Stimulated activated CD8-positive, alpha-beta memory T cell treated with anti-CD3 and anti-CD28 coated beads, Interleukin-15, amount 100 ng/mL, for 4 hours (primary cell): ENCODE measurements at places on chromosomes 12 and 14.

DNA sequence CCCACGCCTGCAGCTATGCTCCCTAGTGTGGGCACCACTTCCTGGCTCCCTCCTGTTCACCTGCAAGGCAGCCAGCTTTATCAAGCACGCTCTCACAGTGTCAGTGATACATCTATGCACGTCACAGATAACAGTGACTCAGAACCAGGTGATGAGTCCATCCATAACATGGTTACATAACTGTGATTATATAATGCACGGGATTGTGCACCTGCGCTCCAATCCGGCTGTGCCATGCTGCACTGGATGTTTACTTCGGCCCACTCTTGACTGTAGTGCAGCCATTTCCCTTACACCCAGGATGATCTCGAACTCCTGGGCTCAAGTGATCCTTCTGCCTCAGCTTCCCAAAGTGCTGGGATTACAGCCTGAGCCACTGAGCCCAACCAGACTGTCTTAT, 38.4 kb upstream of the CEP83 start:
- DNase-seq = no peak

GRCh38 chr12:106861984-106862916, 87.8 kb downstream of the RIC8B start:
- DNase-seq = no peak

- no peak for DNase-seq
These were observed 21.7 kb downstream of the ZDHHC22 start for GRCh38 chr14:77119851-77120250.

DNA sequence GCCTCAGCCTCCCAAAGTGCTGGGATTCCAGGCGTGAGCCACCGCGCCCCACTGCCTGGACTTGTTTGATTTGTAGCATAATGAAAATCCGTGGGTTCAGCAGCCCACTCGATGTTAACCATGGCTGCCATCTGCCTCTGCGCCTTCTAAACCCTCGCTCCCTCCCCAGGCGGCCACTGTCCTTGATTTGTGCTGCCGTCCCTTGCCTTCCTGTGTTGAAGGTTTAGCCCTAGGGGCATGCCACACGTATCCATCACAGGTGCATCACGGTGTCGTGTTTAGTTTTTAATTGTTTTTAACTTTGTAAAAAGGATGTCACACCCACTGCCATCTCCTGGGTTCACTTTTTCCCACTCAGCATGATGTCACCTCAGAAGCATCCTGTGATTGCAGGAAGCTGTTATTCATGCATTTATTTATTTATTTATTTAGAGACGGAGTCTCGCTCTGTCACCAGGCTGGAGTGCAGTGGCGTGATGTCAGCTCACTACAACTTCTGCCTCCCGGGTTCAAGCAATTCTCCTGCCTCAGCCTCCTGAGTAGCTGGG, 24.5 kb upstream of the ULK1 start:
- DNase-seq = no peak

GRCh38 chr12:122067966-122068365, 10.6 kb upstream of the MLXIP start:
- no peak for DNase-seq

DNA sequence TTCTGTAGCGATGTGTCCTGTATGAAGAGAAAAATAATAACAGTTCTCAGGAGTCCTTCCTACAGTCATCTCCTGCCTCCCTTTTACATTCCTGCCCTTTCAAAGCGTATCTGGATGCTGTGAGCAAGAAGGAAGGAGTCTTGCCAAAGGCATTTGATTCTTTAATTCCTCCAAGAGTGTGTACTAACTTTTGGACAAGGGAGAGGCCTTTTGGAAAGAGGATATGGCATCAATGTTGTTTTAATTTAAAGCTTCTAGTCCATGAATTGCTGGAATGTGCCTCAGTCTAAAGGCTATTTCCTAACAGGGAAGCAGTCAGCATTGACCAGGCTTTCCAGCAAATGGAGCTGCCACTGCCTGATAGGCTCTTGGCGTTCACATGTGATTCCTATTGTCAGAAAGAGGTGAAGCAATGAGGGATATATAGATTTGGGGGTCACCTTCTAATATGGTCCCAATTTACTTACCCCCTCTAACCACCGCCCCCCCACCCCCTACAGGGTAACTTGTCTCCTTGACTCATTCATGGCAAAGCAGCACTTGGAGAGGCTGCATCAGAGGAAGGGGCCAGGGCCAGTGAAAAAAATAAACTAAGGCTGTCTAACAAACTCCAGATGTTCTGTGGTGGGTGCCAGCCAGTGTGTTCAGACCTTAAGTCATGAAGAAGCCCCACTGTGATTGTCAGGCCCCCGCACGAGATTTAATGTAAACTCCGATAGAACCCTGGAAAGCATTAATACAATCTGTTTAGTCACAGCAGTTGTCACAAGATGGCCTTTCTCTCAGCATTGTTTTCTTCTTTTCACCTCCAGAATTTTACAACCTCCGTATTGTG, 220.3 kb downstream of the FBXL14 start:
- no peak for DNase-seq

DNA sequence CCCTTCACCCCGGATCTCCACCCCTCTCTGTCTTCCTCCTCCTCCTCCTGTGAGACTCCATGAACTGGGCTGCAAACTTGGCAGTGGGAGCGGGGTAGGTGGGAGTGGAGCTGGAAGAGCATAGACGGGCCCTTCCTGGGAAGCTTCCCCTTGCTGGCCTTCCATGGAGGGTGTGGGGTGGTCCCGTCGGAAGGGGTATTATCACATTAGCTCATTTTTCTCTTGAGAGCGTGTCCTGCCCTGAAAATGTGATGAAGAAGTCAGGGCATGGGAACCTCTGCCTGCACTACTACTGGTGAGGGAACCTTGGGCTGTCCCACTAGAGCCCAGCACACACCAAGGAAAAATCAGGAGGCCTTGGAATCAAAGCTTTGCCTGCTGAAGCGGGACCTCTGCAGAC, 66.5 kb downstream of the CACNA1C start:
- no peak for DNase-seq

DNA sequence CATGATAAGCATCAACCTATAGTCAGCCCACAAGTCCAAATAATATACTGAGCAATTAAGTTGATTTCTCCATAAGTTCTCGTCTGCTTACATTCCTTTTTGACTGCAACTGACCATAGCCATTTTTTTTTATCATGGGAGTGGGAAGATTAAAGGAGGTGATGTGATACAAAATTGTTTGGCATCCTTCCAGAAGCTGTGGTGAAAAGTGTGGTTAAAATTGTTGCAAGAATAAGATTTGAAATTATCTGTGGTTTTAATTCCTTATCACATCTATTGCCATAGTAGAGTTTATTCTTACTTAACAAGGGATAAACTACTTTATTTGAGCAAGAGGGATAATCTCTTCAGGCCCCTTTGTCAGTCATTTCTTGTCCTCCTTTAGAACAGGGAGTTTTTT, 50.7 kb downstream of the LIN52 start:
- no peak for DNase-seq

DNA sequence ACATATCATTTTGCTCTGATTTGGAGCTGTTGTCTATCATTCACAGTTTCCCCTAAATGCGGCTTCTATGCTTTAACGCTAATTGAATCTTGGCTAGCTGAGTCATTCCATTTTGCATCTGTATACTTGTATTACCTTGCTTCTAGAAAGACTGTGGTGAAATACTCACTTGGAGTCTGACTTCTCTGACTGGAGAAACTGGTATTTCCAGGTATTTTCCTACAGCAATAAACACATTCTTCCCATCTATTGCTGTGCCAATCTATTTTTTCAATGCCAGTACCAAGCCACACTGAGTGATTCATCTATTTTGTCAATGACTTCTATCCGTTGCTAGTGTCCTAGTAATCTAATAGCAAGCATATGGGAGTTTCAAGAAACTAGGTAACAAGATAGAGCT, 76.0 kb upstream of the ST8SIA1 start:
- DNase-seq = no peak

DNA sequence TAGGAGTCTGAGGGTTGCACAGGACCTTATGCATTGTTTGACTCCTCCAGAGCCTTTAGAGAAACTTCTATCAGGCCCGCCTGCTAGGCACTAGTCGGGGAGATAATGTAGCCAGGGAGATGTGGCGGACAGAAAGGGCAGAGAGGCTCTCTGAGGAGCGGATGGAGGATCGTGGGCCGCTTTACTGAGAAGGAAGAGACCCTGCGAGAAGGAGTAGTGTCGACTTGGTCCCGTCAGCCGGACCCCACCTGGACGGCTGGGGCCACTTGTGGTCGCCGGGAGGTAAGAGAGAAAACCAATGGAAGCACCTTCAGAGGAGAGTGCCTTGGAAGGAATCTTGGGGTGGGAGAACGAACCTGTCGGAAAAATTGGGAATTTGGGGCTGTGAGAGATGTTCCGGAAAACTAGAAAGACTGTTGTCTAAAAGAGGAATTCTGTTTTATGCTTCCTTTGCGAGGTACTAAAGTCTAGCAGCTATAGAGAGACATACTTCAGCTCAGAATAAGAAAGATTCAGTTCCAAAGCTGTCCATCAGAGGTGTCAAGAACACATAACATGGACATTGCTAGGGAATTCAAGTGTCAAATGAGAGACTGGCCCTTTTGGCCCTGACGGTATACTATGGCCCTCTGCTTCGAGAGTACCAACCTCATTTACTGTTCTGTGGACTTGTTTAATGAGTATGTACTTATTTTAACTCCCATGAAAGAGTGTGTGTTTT, 660 bp upstream of the MCRS1 start:
- no peak for DNase-seq

GRCh38 chr14:100173353-100173752, 13.9 kb upstream of the DEGS2 start:
- no peak for DNase-seq

- DNase-seq = no peak
These were observed 6.0 kb downstream of the LTB4R start for GRCh38 chr14:24317141-24317928.

- DNase-seq = no peak
These were observed 9.0 kb upstream of the PAX9 start for GRCh38 chr14:36652542-36653201.

DNA sequence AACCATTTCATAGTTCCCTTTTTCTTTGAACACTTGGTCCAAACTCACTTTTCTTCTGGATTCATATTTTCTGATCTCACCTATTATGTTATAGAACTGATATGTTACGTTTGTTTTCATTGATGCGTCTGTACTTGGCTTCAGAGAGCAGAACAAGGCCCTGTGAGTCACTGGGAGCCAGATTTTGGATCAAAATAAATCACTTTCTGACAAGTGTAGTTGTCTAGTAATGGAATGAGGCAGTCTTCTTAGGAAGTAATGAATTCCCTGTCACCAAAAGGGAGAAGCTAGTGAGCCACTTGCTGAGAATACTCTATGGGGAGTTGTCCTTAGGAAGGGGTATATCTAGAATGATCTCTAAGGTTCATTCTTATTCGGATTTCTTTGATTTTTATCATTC, 10.2 kb downstream of the BICD1 start:
- no peak for DNase-seq

- DNase-seq = no peak
These were observed 593 bp downstream of the CFL2 start for GRCh38 chr14:34713681-34714319.

GRCh38 chr12:65023485-65023884, 97.6 kb downstream of the WIF1 start:
- no peak for DNase-seq

DNA sequence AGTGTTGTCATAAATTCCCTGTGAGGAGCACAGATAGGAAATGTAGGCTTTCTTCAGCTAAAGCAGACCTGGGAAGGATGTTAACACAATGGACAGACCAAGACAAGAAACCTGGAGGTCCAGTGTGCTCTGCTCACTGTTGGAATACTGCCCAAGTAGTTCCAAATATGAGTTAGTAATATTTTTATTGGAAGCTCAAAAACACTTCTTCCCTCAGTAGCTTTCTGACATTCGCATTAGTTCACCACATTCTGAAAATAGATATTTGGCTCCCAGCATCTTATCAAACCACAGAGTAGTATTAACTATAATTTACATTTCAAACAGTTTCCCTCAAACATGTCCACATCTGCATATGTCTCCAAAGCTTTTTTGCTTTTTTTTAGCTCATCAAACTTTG, 74.8 kb upstream of the PYGL start:
- no peak for DNase-seq

DNA sequence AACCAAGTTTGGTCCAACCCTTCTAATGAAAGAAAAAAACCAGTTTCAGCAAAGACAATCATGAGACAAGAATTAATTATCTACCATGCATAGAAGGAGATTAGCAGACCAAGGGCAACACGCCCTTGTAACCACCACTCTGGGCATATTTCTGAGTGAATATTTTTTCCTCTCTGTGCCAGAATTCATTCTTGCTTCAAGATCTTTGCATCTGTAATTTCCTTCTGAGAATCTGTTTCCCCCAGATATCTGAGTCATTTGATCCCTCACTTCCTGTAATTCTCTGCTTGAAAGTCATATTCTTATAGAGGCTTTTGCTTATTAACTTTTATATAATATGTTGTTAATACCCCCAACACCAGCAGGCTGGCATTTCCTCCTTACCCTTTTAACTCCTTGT, 243.7 kb downstream of the SLC16A7 start:
- no peak for DNase-seq

DNA sequence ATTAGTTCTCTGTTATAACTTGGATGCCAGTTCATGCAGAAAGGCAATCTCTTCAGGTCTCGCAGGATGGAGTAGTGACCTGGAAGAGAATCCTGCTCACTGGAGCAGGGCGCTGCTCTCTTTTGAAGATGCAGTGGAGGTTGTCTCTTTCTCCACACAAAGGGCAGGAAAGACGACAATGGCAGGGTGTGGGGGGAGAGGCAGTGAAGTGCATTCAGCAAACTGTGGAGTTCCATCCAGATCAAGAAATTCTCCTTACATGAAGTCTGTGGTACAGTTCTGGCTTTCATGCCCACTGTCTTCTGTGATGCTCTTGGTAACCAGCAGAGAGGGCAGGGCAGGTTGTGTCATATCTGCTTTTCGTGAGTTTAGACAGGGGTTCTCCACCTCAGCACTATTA, 6.6 kb upstream of the PPP2R5C start:
- DNase-seq = no peak

GRCh38 chr14:51855234-51855633, 5.2 kb upstream of the GNG2 start:
- DNase-seq = no peak

GRCh38 chr14:74569387-74569786, 42.6 kb downstream of the LTBP2 start:
- DNase-seq = no peak

GRCh38 chr12:4567073-4567881, 5.3 kb downstream of the DYRK4 start:
- DNase-seq = no peak

DNA sequence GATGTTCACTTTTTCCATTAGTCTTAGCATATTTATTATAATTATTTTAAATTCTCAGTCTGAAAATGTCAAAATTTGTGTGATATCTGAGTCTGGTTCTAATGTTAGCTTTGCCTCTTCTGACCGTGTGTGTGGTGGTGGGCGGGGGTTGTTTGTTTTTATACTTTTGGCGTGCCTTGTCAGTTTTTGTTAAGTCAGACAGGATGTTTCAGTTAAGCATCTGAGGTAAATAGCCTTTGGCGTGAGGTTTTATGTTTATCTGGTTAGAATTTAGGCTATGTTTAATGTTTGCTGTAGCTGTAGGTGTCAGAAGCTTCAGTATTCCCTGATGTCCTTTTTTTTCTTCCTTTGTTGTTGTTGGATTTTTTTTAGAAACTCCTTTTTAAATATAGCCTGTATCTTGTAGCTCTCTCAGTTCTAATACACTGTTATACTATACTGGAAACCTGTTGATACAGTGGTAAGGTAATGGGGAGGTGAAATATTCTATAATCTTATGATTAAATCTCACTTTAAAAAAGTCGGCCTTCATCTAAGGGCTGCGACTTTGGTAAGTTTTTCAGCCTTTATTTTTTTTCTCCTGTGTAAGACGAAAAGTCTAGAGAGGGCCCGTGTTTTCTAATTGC, 111.6 kb downstream of the SCAF11 start:
- no peak for DNase-seq

- no peak for DNase-seq
These were observed 5.2 kb downstream of the FOXA1 start for GRCh38 chr14:37589715-37590427.
